ENCODE measurements at places on chromosomes 3 and 15.

DNA sequence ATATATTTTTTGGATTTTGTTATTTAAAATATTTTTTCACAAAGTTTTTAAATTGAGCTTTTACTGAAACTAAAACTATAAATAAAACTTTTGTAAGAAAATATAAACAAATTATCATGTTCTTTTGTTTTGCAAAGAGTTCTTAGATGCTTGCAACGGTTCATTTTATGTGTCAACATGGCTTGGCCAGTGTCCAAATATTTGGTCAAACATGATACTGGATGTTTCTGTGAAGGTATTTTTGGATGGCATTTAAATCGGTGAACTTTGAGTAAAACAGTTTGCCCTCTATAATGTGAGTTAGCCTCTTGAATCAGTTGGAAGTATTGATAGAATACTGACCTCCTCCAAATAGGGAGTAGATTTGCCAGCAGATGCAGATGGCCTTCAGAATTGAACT lies 612.6 kb upstream of the NECTIN3 start:
- no peak for DNase-seq

GRCh38 chr3:74465715-74466410 lies 148.6 kb downstream of the CNTN3 start:
- DNase-seq, result no peak

GRCh38 chr3:63354160-63354559 lies 76.1 kb downstream of the SYNPR start:
- DNase-seq, result no peak

- DNase-seq, result no peak
Measured at GRCh38 chr15:36966708-36967107, 133.6 kb downstream of the MEIS2 start.

- DNase-seq, result no peak
Measured at GRCh38 chr3:172038798-172039435, 461 bp upstream of the FNDC3B start.

DNA sequence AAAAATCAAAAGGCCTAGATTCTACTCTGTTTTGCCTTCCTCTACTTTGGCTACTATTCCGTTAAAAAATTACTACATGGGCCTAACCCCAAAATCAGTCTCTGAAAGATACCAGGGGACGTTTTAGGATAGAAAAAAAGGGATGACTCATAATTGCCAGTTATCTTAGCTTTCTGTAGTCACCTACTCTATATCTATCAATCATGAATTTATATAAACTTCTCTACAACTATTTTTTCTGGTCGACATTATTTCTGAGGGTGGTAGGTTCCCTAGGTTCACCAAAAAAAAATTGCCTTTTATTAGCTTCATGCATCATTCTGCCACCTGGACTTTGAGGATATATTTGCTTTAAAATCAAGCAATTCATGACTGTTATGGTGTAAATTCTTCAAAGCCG lies 36.5 kb downstream of the RAF1 start:
- no peak for DNase-seq

- DNase-seq, result no peak
Measured at GRCh38 chr3:184260724-184261269, 556 bp downstream of the CAMK2N2 start.

GRCh38 chr3:156516284-156516683 lies 38.6 kb downstream of the SSR3 start:
- no peak for DNase-seq

DNA sequence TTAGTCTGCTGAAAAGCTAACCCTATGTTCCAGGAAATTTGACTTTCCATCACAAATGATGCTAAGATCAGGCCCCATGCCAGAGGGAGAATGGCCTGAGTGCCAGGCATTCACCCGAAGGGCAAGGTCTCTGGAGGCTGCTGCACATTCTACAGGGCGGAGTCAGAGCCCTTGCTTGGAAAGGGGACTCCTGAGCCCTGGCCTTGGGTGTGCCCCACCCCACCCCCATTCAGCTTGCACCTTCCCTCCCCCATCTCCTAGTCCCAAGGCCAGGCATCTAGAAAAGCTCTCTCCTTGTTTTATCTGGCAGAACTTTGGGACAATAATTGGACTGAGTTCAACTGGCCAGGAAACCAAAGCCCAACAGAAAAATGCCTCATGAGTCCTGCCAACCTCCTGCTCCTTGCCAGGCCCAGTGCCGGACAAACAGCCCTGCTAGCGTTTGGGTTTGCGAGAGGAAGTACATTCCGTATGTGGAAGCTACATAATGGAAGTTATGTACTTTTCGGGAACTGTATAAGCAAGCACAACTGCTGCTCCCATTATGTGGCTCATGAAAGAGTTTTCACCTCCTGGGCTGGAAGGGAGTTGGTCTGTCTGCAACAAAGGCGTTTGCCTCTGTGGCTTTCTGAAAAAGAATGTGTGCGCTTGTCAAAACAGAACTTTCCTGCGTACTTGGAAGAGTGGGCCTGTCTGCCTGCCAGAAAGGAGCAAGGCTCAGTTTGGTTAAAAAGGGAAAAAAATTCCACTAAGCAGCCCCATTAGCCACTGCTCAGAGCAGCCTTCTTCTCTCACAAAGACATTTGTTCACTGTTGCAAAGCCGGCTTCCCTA lies 321.5 kb upstream of the CTNNB1 start:
- DNase-seq, result peak; percentile 94

DNA sequence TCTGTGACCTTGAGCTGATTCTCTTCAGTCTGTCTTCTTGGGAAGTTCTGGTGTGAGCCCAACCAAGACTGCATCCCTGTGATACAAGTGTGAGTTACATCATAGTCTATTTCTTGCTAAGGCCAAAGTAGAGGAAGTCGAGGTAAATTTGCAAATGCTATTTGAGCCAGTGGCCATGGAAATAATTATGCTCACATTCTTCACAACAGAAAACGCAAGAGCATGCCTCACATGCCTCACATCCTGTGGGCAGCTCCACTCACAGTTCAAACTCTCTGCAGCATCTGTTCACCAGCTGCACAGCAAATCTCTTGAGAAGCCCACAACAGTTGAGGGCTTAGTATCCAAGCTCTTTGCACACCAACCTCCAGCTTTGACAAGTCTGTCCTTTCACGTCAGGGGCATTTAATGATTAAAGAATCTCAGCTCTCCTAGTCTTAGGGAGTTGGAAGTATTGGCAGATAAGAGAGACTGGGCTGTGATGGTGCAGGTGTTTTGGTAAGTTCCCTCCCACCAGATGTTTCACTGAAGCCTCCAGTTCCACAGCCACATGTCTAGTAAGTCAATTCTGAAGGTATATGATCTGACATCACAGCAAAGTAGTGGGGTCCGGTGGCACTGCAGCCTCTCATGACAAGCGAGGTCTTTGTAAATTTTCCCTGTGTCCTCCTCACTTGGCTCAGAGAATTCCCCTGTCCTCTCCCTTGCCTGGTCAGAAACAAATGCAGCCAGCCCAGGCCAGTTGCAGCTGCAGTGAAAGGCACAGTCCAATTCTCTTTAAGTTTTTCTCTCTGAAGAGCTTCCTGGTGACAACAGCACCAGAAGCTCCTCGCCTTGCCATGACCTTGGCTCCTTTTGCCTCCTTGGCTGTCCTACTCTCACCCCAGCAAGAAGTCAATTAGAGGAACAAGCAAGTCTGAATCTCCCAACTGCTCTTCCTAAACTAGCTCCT lies 166.1 kb downstream of the SSR3 start:
- DNase-seq, result no peak

DNA sequence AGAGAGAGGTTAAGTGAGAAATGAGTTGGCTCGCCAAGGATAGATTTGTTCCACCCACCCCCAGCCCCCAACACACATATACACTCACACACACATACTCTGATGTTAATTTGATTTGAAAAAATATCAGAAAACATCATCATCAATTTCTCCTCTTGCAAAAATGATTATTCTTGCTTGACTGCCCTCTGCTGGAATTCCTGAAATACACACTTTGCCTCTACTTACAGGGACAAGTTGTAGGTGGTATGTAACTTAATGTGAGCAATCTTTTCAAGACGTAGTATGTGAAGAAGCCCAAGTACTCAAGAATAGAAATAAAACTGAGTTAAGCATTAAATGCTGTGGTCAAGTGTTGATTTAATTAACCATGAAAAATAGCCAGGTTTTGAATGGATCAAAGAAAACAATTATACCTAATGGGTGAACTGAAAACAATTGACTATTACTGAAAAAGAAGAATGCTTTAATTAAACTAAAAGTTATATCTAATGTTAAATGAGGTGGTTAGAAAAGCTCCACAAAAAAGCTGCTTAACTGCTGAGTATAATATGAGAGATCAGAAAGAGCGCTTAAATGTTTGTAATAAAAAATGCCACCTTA lies 46.6 kb upstream of the MDFIC2 start:
- peak; percentile 11 for DNase-seq

- no peak for DNase-seq
Measured at GRCh38 chr3:127368186-127369032, 80.6 kb upstream of the PRR20G start.

GRCh38 chr3:127288343-127288742 lies 497 bp upstream of the PRR20G start:
- no peak for DNase-seq

DNA sequence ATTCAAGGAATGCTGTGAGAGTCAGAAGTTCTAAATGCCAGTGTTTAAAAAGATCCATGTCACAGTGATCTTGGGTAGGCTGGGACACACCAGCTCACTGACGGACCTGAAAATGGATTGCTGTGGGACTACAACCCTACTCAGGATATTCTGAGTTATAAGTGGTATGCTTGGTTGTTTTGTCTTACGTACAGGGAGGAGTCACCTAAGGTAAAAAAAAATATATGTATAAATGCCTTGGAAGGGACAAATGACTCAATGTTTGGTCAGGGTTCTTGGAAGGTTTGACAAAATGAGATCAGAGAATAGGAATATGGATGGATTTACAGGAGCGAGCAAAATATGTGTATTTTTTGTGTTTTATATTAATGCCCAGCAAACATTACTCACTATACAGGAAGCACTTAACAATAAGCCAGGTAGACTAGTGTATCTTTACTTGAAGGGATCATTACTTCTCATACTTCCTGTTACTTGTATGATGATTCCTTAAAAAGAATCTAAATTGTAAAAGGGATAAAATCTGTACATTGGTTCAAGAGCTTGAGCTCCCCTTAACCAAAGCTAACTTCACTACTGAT lies 767.3 kb downstream of the GBE1 start:
- DNase-seq, result no peak

GRCh38 chr3:99910752-99911290 lies 93.2 kb downstream of the CMSS1 start:
- DNase-seq, result no peak

- DNase-seq, result no peak
Measured at GRCh38 chr3:140910860-140911259, 30.8 kb upstream of the SLC25A36 start.

DNA sequence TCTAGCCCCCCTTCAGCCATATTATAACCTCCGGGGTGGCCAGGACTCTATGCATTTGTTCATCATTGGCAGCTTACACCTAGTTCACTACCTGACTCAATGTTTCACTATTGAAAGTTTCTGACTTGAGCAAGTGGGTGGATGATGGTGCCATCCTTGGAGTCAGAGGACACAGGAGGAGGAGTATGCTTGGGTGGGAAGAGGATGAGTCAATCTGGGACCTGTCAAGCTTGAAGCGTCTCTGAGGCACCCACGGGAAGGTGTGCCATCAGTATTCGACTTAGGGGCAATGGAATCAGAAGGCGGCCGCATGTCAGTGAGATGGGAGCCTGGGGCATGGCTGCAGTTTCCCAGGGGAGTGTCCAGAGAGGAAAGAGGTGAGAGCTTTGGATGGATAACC lies 133.3 kb downstream of the EPHB1 start:
- DNase-seq, result no peak

DNA sequence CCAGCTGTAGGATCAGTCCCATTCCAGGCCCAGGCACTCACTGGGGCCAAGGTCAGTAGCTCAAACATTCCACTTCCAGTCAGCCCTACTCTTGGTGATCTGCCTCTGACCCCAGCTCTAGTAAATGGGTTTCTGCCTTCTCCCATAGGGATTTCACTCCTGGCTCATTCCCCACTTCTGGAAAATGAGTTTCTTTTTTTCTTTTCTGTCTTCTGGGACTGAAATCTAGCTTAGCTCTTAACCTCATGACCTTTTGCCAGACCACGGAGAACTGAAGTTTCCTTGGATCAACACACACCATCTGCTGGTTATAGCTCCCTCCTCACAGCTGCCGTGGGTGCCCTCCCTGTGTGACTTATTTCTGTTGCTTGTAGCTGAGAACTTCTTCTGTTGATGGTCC lies 21.3 kb downstream of the MME start:
- no peak for DNase-seq

GRCh38 chr15:85482894-85483293 lies 102.5 kb downstream of the AKAP13 start:
- DNase-seq, result no peak

DNA sequence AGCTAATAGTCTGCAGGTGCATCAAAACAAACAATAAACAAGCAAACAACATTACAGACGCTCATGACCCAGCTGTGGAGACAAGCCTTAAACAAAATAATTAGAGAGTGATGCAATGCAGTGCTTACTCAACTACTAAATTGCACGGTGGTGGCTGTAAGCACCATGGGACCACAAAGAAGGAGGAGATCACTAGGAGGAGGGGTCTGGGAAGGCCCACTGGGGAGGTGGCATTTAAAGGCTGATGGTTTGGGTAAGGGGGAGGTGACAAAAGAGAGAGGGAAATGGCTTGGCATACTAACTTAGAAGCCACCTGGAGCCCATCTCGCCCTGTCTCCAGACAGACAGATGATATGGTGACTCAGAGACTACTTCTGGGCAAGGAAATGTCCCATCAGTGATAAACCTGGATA lies 516.7 kb downstream of the FOXP1 start:
- no peak for DNase-seq

- no peak for DNase-seq
Measured at GRCh38 chr3:161054860-161055604, 50.1 kb downstream of the B3GALNT1 start.

GRCh38 chr15:92666780-92667179 lies 11.2 kb upstream of the FAM174B start:
- DNase-seq, result no peak

GRCh38 chr3:75692061-75692460 lies 27.9 kb downstream of the FRG2C start:
- DNase-seq, result no peak

GRCh38 chr3:122974764-122975162 lies 52.8 kb downstream of the SEMA5B start:
- no peak for DNase-seq

- DNase-seq, result no peak
Measured at GRCh38 chr15:88456733-88457132, 10.5 kb downstream of the MRPL46 start.

GRCh38 chr15:68354923-68355322 lies 77.0 kb downstream of the ITGA11 start:
- DNase-seq, result no peak

- DNase-seq, result no peak
Measured at GRCh38 chr3:98763076-98763475, at the start of gene ST3GAL6. ST3GAL6 (plus strand) TSS chr3:98763340; CDS start chr3:98768441, 5,101 bp downstream.

DNA sequence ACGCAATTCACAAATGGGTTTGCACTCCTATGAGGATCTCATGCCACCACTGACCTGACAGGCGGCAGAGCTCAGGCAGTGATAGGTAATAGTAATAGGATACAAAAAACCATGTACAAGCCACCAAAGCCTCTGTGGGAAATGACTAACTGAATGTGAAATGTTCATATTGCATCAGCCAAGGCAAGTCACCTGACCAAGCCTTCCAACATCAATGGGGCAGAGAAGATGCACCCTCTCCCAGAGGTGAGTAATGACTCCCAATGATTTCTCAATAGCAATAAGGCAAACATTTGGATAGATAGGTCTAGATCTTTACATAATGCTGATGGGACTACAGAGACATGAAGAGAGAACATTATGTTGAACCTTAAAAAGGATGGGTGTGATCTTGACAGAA lies 14.9 kb downstream of the CNTN3 start:
- DNase-seq, result no peak

All from LNCaP clone FGC (cell line).